ENCODE measurements at places on chromosomes 12 and 14.

GRCh38 chr14:93994919-93995682 is 2.0 kb upstream of the CCDC197 start:
- DNase-seq: peak; percentile 66

DNA sequence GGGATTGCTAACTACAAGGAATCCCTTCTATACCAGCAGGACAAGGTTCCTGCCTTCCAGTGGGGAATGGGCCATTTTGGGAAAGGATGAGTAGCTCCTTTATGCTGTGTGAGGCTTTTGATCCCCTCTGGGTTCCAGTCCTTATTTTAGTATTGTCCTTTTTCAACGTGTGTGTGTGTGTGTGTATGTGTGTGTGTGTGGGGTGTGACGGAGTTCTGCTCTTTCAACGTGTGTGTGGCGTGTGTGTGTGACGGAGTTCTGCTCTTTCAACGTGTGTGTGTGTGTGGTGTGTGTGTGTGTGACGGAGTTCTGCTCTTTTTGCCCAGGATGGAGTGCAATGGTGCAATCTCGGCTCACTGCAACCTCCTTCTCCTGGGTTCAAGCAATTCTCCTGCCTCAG is 27.4 kb downstream of the RAB35 start:
- DNase-seq: no peak

GRCh38 chr14:91416744-91417119 is 888 bp downstream of the CCDC88C start:
- DNase-seq: no peak

DNA sequence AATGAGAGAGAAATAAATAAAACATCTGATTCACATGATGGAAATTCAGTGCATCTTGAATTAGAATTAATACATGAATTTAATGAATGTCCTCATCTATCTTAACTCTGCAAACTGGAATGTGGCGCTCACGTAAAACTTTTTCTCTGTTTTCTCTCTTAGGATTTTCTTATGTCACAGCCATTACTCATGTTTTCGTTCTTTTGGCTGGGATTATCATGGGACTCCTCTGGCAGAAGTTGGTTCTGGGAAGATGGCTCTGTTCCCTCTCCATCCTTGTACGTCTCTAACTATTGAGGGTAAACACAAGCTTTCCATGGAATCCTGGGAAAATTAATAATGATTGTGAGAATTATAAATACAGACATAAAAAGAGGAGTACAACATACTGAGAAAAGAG is 5.0 kb downstream of the CLEC12B start:
- DNase-seq: no peak

DNA sequence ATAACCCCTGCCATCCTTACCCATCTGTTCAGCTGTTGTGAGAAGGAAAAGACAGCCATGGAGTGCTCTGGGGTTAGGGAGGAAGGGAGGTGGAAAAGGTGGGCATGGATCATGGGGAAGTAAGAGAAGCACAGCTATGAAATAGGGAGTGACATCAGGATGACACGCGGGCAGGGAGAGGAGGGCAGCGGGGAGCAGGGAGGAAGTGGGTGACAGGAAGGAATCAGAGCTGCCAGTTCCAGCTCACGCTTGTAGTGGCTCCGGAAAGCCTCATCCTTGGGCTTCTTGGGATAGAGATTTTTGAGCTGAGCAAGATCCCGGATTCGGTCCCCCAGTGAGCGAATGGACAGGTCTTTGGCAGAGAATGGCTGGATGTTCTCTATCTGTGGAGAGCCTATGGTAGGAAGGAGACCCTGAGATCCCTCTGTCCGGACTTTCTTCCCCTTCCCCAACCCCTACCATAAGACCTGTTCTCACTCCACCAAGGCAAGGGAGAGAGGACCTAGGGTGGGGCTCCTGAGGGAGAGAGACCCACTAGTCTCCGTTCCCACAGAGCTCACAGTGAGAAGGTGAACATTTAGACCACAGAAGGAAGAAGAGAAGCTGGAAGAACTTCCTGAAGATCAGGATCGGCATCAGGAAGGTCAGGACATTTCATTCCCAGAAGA is 10.3 kb downstream of the NAB2 start:
- DNase-seq: no peak

GRCh38 chr12:47985596-47986290 is 18.5 kb downstream of the COL2A1 start:
- no peak for DNase-seq

DNA sequence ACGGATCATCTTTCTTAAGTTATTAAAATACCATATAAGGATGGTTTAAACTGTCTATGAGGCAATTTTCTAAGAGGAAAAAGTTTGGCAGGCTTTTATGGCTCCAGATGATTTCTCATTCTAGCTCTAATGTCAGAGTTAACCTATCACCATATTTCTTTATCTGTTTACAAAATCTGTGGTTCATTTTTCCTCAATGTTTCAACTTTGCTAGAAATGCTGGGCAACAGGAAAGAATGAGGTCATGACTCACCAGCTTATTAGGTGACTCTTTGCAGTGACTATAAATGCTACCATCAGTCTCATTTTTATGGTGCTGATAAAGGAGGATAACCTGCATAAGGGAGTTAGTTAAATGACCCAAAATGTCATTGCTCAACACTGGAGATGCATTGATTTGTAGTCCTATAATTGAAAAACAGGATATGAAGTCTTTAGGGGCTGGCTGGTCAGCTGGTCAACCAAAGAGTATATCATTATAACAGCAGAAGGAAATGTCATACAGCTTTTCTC is 45.3 kb upstream of the RAP1B start:
- no peak for DNase-seq

DNA sequence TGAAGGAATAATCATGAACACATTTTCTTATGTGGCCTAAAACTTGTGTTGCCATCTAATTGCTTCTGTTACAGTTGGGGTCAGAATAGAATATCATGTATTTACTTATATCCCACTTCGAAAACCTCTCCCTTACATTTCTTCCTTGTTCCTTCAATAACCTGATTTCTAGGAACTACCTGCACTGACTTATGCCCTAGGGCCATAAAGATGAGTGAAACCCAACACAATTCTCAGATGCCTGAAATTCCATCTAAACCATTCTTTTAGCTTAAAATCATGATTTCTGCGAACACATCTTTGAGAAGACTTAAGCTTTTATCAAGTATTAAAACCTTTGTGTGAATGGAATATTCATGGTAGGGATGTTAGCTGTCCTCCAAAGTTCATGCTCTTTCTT is 142.7 kb downstream of the SNAPC1 start:
- DNase-seq: no peak

- DNase-seq: no peak
These were observed 7.2 kb upstream of the LGALS3 start for GRCh38 chr14:55121628-55122439.

- DNase-seq: no peak
These were observed 180.9 kb downstream of the CALM1 start for GRCh38 chr14:90577661-90578282.

DNA sequence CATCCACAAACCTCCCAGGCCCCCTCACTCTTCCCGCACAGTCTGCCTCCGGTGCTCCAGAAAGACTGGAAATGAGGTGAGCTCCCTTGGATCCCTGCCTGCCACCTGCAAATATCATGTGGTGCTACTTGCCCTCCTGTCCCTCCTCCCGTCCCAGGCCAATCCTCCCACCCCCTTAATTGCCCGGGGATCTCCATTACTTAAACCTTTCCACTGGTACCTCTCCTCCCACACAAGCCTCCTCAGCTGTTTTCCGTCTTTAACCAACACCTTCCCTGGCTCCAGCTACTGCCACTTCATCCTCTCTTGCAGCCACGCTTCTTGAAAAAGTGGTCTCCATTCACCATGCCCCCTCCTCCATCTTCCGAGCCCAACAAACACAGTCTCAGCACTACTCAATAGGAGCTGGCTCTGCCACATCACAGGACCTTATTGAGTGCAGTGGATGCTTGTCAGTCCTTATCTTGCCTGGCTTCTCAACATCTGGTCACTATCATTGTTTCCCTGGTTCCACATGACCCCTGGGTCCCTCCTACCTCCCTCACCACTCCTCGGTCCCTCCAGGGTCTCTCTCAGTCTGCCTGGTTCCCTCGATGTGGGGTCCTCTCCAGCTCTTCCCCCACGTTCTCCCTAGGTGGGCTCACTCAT is 11.5 kb downstream of the FAIM2 start:
- no peak for DNase-seq

GRCh38 chr14:97838986-97839385 is 1041.8 kb downstream of the VRK1 start:
- DNase-seq: no peak

DNA sequence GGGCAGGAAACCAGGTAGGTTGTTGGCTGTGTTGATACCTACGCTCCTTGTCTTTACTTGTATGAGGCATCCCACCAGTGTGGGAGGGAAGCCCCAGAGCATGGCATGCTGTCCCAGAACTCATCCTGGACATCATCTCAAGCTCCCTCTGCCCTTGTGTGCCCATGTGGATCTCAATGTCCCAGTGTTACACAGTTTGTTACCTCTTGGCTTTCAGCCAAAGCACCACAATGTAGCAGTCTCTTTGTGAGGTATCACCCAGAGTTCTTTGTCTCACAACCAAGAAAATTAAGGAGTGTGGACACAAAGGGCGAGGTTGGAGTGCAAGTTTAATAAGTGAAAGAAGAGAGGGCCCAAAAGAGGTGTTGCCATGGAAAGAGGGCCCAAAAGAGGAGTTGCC is 43.1 kb upstream of the CDKN3 start:
- DNase-seq: no peak
